ENCODE measurements at places on chromosomes 12 and 14. TPM values are rescaled to one million over a fixed set of nuclear protein-coding genes. Genes with fewer than 3 reads are reported as not detected.

DNA sequence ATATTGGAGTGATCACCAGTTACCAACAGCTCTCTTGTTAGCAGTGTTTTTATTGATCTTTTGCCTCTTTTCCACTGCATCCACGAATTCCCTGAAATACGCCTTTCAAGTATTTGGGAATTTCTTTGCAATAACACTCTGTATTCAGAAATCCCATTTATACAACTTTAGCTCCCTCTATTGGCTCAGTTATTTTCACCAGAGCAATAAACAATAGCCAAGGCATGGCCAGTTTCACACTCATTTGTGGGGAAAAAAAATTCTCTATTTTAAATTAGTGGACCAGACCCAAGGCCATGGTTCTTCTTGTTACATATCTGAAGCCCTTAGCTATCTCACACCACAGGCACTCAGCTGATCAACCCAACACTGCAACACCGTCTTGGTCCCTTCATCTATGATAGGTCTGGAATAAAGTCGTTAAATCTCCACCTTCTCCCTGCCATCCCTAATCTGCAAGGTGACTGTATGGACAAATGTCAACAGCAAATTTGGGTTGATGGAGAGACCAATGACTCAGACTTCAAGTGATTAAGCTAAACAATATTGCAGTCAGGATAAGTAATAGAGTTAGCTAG is 92.4 kb upstream of the TMEM260 start:
- no peak for DNase-seq

DNA sequence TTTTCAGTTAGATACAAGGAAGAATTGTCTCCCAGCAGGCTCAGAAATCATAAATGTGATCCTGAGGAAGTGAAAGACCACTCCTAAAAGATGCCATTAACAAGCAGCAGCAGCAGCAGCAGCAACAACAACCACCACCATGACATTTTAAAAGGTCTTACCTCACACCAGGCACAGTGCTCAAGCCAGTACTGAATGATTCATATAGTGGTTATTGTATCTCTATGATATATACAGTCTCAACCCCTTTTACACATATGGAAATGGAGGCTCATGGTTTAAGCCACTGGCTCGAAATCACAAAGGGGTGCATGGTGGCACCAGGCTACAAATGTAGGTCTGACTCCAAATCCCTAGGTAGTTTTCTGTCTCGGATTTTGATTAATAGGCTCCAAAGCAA is 126.9 kb downstream of the KTN1 start:
- no peak for DNase-seq

- DNase-seq = no peak
Observed at GRCh38 chr14:58638231-58639197, 752 bp downstream of the DACT1 start.

- DNase-seq = no peak
Observed at GRCh38 chr14:82182646-82183045, 649.0 kb upstream of the SEL1L start.

DNA sequence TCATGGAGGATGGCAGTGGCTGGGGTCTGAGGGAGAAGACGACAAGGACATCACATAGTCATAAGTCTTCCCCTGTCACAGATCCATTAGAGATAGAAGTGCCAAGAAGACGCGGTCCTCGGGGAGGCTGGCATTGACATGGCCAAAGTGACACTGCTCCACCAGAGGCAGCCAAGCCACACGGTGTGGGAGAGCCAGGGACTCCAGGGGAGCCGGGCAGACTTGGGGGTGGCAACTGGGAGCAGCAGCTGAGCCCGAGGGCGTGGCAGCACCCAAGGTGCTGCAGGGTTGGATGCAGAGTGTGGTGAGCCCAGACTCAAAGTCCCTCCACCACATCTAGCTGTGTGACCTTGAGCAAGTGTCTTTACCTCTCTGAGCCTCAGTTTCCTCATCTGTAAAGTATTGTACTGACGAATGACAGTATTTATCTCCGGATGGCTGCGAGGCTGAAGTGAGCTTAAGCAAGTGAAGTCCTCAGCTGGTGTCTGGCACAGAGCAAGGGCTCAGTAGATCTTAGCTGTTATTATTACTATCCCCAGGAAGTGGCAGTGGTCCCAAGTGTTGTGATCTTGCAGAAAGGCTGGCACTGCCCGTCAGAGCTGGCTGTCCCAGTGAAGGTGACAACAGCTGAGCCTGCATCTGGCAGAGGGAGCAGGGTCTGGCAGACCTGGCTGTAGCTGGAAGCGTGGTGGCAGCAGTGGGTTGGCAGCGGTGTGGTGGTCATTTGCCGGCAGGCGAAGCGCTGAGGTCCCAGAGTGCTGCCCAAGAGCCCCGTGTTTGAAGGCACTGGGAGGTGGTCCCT is 54.9 kb downstream of the ZNF664 start:
- DNase-seq = no peak

GRCh38 chr12:120229487-120230325 is 28.8 kb upstream of the RPLP0 start:
- DNase-seq = no peak

DNA sequence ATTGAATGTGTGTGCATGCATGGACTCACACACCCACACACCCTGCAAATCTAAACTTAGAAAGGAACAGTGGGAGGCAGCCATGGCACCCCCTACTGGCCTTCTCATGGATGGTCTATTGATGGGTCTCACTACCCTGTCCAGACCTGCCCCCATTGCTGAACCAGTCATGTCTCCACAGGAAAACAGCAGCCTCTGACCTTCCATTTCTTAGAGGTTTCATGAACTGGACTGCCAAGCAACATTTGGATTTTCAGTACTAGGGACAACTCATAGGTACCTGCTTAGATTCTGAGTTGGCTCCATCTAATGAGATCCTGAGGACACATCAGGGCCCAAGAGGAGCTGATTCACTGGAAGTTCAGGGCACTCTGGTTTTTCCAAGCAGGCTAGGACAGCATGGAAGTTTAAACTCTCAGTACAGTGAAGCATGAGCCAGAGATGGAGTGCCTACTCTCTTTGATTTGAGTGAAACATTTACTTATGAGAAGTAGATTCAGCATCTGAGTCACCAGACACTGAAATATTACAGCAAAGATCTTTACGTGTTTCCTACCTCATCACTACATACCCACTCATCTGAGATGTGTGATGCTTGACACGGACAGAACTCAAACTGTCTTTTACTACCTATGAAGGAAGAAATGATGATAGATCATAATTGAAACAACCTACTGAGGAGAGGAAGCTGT is 98.9 kb upstream of the PLEKHG7 start:
- no peak for DNase-seq

GRCh38 chr12:124861898-124862676 is 1.6 kb downstream of the SCARB1 start:
- no peak for DNase-seq

DNA sequence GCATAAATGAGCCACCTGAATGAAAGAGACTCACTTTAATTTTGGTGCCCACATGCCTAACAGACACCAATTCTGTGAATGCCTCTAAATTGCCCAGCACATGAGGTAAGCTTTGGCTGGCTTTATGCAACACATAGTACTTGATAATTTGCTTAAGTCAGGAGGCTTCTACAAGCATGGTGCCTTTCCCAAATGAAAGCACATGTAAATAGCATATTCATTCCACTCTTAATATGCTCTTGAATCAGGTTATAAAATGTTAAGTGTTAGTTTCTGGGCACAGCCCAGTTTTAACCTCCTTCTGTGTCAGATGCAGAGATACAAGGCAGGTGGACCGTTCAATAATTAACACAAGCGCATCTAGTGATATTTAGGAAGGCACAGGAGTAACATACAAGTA is 15.6 kb downstream of the TMCC3 start:
- DNase-seq = no peak

- no peak for DNase-seq
Observed at GRCh38 chr12:98983647-98984046, 338.6 kb downstream of the APAF1 start.

- no peak for DNase-seq
Observed at GRCh38 chr12:52946334-52946733, 2.6 kb upstream of the KRT18 start.

GRCh38 chr12:45966486-45966885 is 23.9 kb downstream of the SCAF11 start:
- DNase-seq = no peak

DNA sequence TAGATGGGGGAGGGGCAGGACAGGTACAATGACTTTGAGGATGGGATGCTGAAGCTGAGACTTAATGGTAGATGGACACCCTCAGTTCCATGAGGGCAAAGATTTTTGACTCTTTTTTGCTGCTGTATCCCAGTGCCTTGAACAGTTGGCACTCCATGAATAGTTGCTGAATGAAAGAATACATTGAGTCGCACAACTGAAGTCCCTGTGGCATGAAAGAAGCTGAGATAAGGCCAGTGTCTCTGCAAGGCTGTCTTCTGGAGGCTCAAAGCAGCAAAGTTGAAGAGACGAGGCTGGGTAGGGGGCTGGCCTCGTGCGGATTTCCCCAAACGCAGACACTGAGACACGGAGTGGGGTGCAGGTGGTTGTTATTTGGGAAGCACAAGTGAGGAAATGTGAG is 179.3 kb downstream of the ADCK1 start:
- DNase-seq = no peak

DNA sequence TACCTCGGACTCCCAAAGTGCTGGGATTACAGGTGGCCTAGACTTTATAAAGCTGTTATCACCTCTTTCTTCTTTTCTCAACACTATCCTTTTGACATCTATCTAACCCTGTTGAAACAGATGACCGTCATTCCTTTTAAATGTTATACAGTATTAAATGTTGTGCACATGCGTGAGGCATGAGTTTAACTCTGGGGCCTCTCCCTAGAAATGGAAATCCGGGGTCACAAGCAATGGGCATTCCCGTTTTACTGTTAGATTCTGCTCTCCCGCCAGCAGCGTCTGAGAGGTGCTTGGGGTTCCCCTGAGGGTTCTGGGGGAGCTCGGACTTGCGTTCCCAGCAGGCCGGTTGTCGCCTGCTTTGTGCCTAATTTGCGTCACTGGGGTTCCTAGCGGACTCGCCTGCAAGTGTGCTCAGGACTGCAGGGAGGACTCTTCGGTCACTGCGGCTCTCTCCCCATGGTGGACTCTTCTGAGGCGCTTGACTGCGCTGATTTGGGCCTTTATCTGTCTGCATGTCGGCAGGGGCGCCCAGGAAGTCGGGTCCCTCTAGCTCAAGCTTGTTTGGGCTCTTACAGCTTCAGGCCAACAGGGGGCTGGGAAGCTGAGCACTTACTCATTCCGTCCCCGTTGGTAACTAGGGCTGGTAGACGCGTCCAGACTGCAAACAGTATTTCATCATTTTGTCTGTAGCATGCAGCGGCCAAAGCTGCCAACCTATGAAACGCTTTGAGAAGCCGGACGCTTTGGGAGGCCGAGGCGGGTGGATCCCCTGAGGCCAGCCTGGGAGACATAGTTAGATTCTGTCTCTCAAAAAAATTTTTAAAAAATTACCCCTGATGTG is 1.2 kb upstream of the RAN start:
- DNase-seq = no peak

EML5 gene
- 5.6 TPM for total RNA-seq

RNASE9 gene
- not detected for total RNA-seq

Data from breast epithelium (tissue), 4 donors.